H4 (cell line): ENCODE measurements at places on chromosomes 3 and 15.

DNA sequence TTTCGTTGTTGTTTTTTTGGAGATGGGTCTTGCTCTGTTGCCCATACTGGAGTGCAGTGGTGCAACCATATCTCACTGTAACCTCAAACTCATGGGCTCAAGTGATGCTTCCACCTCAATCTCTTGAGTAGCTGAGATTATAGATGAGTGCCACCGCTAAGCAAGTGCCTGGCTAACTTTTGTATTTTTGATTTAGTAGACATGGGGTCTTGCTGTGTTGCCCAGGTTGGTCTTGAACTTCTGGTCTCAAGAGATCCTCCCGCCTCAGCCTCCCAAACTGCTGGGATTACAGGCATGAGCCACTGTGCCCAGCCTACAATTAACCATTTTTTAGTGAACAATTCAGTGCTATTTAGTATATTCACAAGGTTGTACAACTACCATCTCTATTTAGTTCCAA lies 42.2 kb downstream of the ARHGEF3 start:
- no peak for DNase-seq

GRCh38 chr15:100914876-100915275 lies 4.3 kb upstream of the LRRK1 start:
- no peak for DNase-seq

DNA sequence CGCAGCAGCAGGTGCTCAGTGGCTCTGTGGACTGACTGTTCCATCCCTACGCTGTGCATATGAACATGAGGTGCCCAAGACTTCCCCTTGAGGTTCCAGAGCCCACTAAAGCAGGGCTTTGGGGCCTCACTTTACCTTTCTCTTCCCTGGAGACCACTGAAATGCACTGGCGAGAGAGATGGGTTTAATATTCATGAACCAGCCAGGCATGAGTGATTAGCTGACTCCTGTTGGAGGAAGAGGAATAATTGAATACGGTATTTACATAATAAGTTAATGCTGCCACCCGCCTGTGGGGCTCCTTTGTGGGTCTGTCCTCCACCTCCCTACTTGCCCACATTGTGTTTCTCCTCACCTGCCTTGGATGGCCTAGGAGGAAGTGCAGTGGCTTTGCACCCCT lies 263.4 kb downstream of the TLE3 start:
- DNase-seq = no peak

GRCh38 chr15:33671456-33671855 lies 296.8 kb upstream of the CHRM5 start:
- DNase-seq = no peak

GRCh38 chr3:135706758-135707375 lies 258.7 kb upstream of the PPP2R3A start:
- DNase-seq = no peak

- DNase-seq = no peak
Measured at GRCh38 chr15:95663156-95664100, 667.1 kb upstream of the NR2F2 start.
